Smooth muscle cell of trachea (primary cell): ENCODE measurements at places on chromosomes 1 and 21. TPM values are rescaled to one million over a fixed set of nuclear protein-coding genes. Genes with fewer than 3 reads are reported as not detected.

The ADGRL2 gene
- 78.4 and 112 TPM in 2 replicates for total RNA-seq

The TMEM82 gene
- not detected in 2 replicates for total RNA-seq

The DCDC2B gene
- not detected in 2 replicates for total RNA-seq

The CRABP2 gene
- total RNA-seq = 248 and 256 TPM in 2 replicates

The NFIA gene
- 7.6 and 10.8 TPM in 2 replicates for total RNA-seq

The KCNA2 gene
- total RNA-seq = 0.17 TPM in 1 of 2 replicates, not detected in the other

The NBPF20 gene
- total RNA-seq = 3.3 and 4.7 TPM in 2 replicates

The ZSWIM5 gene
- total RNA-seq = 1.3 and 2.8 TPM in 2 replicates

The COL9A2 gene
- 2.5 and 7.1 TPM in 2 replicates for total RNA-seq

The HAPLN2 gene
- not detected in 2 replicates for total RNA-seq
